ENCODE measurements at places on chromosomes 16 and 17. TPM values are rescaled to one million over a fixed set of nuclear protein-coding genes. Genes with fewer than 3 reads are reported as not detected.

The GRIN2C gene
- not detected for total RNA-seq

The RNF222 gene
- not detected for total RNA-seq

The MRPL58 gene
- 155 TPM for total RNA-seq

The KRT40 gene
- not detected for total RNA-seq

The SPECC1 gene
- total RNA-seq: 38.8 TPM

The ENKD1 gene
- 19.9 TPM for total RNA-seq

The CKLF gene
- total RNA-seq: 168 TPM

The NDE1 gene
- 42.7 TPM for total RNA-seq

The SLC43A2 gene
- total RNA-seq: 11.5 TPM

The SLC7A6OS gene
- 6.6 TPM for total RNA-seq

The TNFSF12 gene
- total RNA-seq: 6.4 TPM

The SLC16A3 gene
- 26.7 TPM for total RNA-seq

The KRT31 gene
- not detected for total RNA-seq

The CACNG3 gene
- total RNA-seq: not detected

The SCIMP gene
- not detected for total RNA-seq

The SCGB1C2 gene
- total RNA-seq: not detected

The ARHGDIG gene
- total RNA-seq: not detected

The ZSCAN10 gene
- total RNA-seq: not detected

The TEKT5 gene
- total RNA-seq: not detected

The WDR59 gene
- total RNA-seq: 3.8 TPM

The KRTAP4-5 gene
- not detected for total RNA-seq

The SCARF1 gene
- total RNA-seq: 2.1 TPM

The STX1B gene
- total RNA-seq: not detected

The SLC35G6 gene
- total RNA-seq: not detected

The CDH1 gene
- total RNA-seq: under 0.01 TPM

The CCL16 gene
- total RNA-seq: not detected

The MYH1 gene
- total RNA-seq: not detected

The MGAT5B gene
- 4.1 TPM for total RNA-seq

The CMIP gene
- total RNA-seq: 5.6 TPM

The CD79B gene
- total RNA-seq: not detected

The C17orf107 gene
- total RNA-seq: 0.17 TPM

The ADGRG1 gene
- 4.9 TPM for total RNA-seq

The DECR2 gene
- 1.3 TPM for total RNA-seq

The CTRB2 gene
- not detected for total RNA-seq

The KRTAP4-9 gene
- not detected for total RNA-seq

The KRT28 gene
- not detected for total RNA-seq

The HNF1B gene
- not detected for total RNA-seq

The KRTAP16-1 gene
- total RNA-seq: not detected

The EMP2 gene
- total RNA-seq: 15.5 TPM

The EME1 gene
- total RNA-seq: 9.2 TPM

The NGFR gene
- 1.1 TPM for total RNA-seq

The C16orf82 gene
- not detected for total RNA-seq

The VASN gene
- 22.1 TPM for total RNA-seq

The ARL5C gene
- not detected for total RNA-seq

The LHX1 gene
- 17.1 TPM for total RNA-seq

The NACA2 gene
- total RNA-seq: not detected

The HOXB5 gene
- total RNA-seq: not detected

The FOXN1 gene
- total RNA-seq: not detected

All from Daoy (cell line).